ENCODE measurements at places on chromosomes 16 and 17.
A peak's percentile ranks its signal among the peaks of the same experiment; 100 is the strongest.

- no peak for DNase-seq
These were observed 405.6 kb downstream of the PMP22 start for GRCh38 chr17:14859542-14859941.

DNA sequence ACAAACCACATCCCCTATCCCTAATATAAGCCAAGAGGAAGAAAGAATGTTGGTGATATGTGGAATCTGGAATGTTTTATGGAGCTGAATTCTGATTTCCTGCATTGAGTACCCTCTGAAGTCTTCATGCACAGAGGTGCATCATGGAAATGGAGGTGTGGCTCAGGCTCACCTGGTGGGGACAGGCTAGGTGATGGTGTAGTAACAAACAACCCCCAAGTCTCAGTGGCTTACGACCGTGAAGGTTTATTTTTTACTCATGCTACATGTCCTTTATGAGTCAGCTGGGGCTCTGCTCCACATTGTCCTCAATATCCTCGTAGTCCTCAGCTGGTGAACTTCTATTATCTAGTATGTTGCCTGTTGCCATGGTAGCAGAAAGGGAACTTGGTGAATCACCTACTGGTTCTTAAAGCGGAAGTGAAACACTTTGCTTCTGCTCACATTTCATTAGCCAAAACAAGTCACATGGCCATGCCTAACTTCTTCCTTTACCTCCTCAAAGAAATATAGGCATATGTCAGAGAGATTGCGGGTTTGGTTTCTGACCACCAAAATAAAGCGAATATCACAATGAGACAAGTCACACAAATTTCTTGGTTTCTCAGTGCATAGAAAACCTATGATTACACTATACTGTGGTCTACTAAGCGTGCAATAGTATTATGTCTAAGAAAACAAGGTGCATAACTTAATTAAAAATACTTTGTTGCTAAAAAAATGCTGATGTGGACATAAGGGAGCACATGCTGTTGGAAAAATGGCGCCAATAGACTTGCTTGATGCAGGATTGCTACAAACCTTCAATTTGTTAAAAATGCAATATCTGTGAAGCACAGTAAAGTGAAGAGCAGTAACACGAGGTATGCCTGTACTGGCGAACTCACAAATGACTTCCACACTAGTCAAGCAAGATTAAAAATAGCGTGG, at the start of gene PMFBP1:
Gene PMFBP1 (minus strand): TSS at position 51 of the 930 bp plus-strand sequence. CDS start 947 bp downstream, outside the sequence.
- DNase-seq, result peak; percentile 29

DNA sequence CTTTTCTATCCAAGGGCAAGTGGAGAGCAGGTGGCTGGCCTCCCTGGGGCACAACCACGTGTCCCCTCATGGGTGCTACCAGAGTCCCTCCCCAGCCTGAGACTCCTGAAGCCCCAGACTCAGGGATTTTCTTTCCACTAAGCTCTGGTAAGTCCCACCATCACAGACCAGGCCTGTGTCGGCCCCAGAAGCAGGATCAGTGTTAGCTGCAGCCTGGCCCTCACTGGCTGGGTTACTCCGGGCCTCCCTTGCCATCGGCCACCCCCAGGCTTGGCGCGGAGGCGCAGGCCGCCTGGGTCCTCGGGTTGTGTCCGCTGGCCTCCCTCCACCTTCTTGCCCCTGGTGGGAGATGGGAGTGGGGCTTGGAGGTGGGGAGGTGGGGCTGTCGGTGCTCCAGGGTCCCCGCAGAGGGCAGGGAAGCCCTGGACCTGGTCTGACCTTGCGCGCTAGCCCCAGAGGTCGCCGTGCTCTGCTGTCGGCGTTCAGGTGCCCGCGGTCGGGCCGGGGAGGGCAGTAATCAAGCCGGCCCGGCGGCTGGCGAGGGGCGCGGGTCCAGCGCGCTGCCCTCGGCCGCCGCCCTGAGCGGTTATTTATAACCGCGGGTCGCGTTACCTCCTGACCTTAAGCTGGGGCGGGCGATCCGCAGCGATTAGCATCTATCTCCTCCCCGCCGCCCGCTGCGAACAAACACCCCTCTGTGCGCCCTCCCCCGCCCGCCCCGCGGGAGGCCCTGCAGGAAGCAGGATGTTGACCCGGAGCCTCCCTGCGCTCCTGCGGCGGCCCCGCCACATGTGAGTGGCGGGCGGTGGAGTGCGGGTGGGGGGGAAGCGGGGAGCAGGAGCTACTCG, 78.1 kb upstream of the TOB1 start:
- peak; percentile 74 for DNase-seq

GRCh38 chr17:74526681-74527080, 4.6 kb downstream of the CD300LB start:
- no peak for DNase-seq

Data from CD4-positive, alpha-beta T cell treated with Interleukin-15 for 4 hours (primary cell).